ENCODE measurements at places on chromosomes 5 and 9. TPM values are rescaled to one million over a fixed set of nuclear protein-coding genes. Genes with fewer than 3 reads are reported as not detected.
A peak's percentile ranks its signal among the peaks of the same experiment; 100 is the strongest.

- peak; percentile 26 for ATAC-seq
Measured at GRCh38 chr5:139725073-139725830, 70.4 kb upstream of the PSD2 start.

DNA sequence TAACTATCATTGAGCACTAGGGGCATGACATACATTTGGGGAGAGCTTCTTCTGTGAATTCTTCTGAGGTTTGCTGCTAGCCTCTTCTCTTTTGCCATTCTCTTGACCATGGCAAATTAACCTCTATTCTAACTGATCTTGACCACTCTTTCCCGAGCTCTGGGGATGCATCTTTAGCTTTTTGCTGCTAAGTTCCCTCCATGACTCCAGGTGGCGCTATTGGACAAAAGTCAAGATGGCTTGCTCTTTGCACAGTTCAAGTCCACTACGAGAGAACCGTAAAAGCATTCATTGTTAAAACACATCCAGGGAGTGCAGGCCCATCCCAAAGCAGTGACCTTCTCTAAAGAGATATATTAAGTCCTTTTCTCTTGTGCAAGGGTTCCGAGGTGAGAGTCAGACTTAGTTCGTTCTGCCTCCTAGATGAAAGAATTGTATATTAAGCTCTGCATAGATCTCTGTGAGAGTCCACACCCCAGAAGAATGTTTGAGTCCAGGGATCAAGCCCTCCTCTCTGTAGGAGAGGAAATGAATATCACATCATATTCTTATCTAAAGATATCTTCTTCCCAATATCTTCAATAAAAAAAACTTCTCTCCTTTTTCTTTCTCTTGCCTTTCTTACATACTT lies 1152.9 kb upstream of the CDH6 start:
- ATAC-seq, result no peak

- ATAC-seq, result peak; percentile 60
Measured at GRCh38 chr5:14270209-14270702, 127.1 kb downstream of the TRIO start.

GPR150 gene
- not detected for total RNA-seq

DNA sequence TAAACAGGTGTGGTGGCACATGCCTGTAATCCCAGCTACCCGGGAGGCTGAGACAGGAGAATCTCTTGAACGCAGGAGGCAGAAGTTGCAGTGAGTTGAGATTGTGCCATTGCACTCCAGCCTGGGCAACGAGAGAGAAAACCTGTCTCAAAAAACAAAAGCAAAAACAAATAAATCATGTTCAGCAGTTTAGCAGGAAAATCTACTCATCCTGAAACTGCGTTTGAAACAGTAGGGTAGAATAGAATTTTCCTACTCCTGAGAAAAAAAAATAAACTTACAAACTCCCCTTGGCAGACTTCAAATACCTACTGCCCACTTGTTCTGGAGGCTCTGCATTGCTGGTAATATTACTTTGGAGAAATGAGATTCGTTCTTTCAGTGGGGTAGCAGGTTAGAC lies 367.7 kb downstream of the GADD45G start:
- no peak for ATAC-seq

DNA sequence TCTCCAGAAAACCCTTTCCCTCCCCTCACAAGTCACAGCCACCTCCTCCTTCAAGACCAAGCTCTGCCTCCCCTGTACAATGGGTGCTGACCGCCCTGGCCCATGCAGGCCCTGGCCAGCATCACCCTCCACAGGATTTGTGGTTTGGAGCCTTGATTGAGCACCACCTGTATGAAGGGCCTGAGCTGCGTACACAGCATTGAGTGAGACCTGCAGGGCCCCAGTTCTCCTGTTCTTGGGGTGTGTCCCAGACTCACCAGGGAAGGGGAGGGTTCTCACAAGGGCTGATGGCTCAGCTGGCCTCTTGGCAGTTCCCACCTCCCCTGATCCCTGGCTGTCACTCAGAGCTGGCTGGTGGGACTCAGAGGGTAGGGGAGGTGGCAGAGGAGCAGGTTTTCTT lies 63.7 kb upstream of the IER5L start:
- ATAC-seq, result no peak

DNA sequence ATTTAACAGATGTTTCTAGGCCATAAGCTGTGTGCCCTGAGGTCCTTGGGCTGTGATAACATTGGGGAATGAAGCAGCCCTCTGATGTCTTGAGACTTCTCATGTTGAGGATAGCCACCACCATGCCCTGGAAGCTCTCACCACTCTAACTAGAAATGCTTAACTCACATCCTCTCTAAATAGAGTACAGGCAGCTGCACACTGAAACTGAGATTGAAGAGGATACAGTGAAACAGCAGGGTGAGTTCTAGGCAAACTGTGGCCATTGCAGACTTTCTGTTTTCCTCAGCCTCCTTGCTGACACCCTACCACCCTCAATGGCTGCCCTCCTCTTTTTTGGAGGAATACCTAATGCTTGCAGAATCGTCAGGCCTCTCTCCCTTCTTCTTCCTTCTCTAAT lies 22.4 kb downstream of the UTP15 start:
- ATAC-seq, result no peak

GLT6D1 gene
- not detected for total RNA-seq

DNA sequence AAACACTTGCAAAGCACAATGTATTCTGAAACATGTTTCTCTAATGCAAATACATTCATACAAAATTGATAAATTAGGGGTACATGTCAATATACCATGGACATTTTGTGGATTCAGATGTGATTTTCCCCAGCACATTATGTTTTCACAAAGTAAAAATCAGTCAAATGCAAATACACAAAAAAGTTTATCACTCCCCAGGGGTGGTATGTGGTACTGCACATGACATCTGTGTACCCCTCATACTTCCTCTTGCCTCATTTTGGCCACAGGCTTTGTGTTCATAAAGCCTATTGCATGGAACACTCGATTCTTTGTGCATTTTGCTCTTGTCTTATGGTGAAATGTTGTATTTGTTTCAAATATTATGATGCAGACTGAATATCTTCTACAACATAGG lies 116.8 kb upstream of the PDE4D start:
- ATAC-seq, result no peak

All from esophagus mucosa (tissue), 1 donor.